ENCODE measurements at places on chromosomes 6 and 20.
A peak's percentile ranks its signal among the peaks of the same experiment; 100 is the strongest.

- no peak for DNase-seq
Observed at GRCh38 chr6:44475417-44475778, 87.9 kb downstream of the CDC5L start.

GRCh38 chr6:44272999-44273566 lies 2.8 kb downstream of the TMEM151B start:
- DNase-seq = no peak

GRCh38 chr6:36977470-36977941 lies 8.5 kb downstream of the MTCH1 start:
- no peak for DNase-seq

GRCh38 chr6:100899202-100899601 lies 18.1 kb upstream of the ASCC3 start:
- no peak for DNase-seq

- peak; percentile 22 for DNase-seq
Observed at GRCh38 chr6:123415844-123416468, 220.8 kb downstream of the TRDN start.

DNA sequence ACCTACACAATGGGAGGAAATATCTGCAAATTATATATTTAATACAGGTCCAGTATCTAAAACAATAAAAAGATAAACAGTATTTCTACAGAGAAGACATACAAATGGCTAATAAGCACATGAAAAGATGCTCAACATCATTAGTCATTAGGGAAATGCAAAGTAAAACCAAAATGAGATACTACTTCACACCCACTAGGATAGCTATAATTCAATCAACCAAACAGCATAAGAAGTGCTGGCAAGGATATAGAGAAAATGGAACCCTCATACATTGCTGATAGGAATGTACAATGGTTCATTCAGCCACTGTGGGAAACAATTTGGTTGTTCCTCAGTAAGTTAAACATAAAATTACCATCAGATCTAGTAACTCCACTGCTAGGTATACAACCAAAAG lies 48.7 kb downstream of the NUDT3 start:
- no peak for DNase-seq

DNA sequence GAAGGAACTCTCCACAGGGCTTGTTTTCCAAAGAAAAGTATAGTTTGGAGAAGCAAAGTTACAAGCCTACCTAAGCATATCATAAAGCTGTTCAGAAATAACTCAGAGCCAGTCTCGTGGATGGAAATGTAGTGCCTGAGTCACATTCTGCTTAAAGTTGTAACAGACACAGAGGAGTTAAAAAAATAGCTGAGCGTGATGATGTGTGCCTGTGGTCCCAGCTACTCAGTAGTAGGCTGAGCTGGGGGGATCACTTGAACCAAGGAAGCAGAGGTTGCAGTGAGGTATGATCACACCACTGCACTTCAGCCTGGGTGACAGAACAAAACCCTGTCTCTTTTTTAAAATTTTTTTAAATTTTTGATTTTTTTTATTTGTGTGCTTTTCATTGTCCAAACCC lies 6.6 kb downstream of the ALDH5A1 start:
- no peak for DNase-seq

DNA sequence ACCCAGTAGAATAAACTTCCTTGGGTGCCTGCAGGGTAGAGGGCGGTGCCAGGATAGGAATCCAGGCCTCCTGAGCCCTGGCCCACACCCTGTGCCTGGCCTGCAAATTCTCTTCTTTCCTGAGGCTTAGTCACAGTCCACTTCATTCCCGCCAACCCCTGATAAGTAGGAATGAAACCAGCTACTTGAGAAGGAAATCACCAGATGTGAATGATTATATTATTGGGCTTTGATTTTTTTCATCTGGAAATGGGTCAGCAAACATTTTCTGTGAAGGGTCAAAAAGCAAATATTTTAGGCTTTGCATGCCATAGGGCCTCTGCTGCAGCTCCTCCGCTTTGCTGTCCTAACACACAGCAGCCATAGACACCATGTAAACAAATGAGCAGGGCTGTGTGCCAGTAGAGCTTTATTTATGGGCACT lies 50.2 kb downstream of the STK35 start:
- DNase-seq = no peak

DNA sequence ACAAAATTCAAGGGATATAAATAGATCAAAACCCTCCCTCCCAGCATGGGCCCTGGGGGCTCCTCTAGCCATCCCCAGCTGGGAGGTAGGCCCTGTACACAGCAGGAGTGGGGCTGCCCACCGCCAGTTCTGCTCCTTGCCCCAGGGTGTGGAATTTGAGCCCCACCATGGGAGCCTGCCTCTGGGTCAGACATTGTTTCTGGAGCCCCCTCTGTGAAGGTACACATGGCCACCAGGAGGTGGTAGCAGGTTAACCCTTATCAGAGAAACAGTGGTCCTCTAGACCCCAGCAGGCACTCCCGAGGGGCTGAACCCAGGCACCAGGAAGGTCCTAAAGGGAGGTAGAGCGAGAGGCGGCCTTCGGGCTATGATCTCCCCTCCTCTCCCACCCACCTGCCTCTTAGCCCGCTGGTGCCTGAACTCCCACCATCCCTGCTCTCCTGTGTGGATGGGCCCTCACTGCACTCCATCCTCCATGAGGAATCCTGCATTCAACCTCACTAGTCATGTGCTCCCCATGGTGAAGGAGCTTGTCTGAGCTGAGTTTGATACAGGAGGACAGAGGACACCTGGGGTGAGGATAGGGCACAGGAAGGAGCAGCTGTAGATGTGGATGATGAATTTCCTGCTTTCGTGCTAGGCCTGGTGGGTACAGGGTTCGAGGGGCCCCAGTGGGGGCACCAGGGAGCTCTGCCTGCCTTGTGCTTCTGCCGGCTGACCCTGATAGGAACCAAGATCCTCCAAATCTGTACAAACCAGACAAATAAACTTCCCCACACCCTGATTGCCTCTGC lies 114.9 kb downstream of the GRM4 start:
- DNase-seq = no peak

DNA sequence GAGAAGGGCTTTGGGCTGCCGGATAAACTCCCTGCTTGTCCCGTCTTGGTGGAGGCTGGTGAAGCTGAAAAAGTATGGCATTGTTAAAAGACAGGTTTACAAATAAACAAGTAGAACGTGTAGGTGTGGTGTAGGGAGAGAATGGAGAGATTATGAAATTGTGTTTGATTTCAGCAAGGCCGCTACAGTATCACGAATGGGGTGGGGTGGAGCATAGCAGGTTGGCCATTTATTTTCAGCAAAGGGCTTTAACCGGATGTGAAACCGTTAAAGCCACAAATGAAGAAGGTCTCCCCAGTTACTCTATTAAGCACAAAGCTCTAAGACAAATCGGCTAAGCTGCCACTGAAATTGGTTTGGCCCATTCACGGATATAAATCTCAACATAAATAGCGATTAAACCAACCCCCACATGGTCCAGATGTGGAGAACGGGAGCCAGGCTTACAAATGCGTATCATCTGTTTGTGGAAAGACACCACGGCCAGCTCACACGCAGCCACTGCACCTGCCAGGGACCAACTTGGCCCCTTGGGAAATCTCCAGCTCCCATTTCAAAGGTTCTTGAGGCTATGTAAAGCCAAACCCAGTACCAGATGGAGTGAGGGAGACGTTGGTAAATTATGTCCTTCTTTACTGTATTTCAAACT lies 94.0 kb downstream of the ZMYND8 start:
- DNase-seq = no peak

DNA sequence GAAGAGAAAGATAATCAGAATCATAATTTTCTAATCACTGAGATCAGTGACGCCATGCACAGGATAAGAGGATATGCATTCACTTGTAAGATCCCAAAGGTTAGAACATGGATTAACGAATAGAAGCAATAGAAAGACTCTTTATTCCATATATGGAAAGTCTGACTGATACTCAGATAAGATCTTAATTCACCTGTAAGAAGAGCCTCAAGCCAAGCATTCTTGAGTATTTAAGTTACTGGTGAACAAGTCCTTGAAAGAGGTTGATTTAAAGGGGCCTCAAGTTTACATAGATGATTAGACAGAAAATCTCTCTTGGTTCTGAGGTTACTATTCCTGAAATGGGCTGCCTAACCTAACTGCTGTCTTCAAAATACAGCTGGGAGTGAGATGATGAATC lies 53.8 kb upstream of the MTRF1L start:
- no peak for DNase-seq

All from T1000 (cell line).